Activated CD8-positive, alpha-beta memory T cell treated with anti-CD3 and anti-CD28 coated beads, Interleukin-2, amount 10 ng/mL, durations not matched to agents 7 days and 5 days (primary cell): ENCODE measurements at places on chromosomes 7 and 10. TPM values are rescaled to one million over a fixed set of nuclear protein-coding genes. Genes with fewer than 3 reads are reported as not detected.

The UTF1 gene
- not detected for total RNA-seq

The IL2RA gene
- 302 TPM for total RNA-seq

The CAMK2B gene
- total RNA-seq: not detected

The FEZF1 gene
- not detected for total RNA-seq

The BNIP3 gene
- total RNA-seq: 39.2 TPM

The FOXP2 gene
- total RNA-seq: 0.28 TPM

The CCDC3 gene
- total RNA-seq: 0.12 TPM

The ELN gene
- not detected for total RNA-seq

The ANXA7 gene
- total RNA-seq: 113 TPM

The MCM10 gene
- 78.2 TPM for total RNA-seq

The CTBP2 gene
- total RNA-seq: 0.82 TPM

The CRYGN gene
- total RNA-seq: not detected

The DOCK1 gene
- total RNA-seq: not detected

The DYNC1I1 gene
- not detected for total RNA-seq

The A1CF gene
- total RNA-seq: not detected

The VPS37D gene
- total RNA-seq: not detected

The HOXA4 gene
- not detected for total RNA-seq

The MYL10 gene
- total RNA-seq: not detected

The POU6F2 gene
- total RNA-seq: not detected

The MMD2 gene
- total RNA-seq: not detected

The SEMA3D gene
- not detected for total RNA-seq

The TRIM73 gene
- 7.9 TPM for total RNA-seq

The SLC18A3 gene
- total RNA-seq: not detected
